ENCODE measurements at places on chromosomes 16 and 17.

DNA sequence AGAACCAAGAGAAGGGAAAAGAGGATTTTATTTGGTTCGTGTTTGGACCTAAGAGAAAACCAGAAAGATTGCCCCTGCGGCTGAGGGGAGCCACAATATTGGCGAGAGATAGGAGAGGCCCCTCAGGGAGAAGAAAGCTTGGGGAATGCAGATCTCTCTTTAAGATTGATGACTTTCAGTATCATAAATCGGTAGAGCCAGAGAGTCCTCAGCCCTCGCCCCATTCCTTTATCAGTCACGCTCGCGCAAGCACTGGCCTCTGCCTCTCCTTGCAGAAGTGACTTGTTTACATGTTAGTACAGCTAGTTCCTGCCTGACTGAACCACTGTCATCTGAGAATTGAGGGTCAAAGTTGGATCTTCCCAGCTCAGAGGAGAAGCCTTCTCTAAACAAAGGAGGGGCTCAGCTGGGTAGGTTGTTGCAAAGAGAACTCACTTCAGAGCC, 21.5 kb upstream of the KRT19 start:
- DNase-seq = peak; percentile 39

- peak; percentile 25 for DNase-seq
Observed at GRCh38 chr17:78412403-78412802, 34.0 kb downstream of the PGS1 start.

- DNase-seq = no peak
Observed at GRCh38 chr16:1768767-1769401, 2.5 kb downstream of the NME3 start.

DNA sequence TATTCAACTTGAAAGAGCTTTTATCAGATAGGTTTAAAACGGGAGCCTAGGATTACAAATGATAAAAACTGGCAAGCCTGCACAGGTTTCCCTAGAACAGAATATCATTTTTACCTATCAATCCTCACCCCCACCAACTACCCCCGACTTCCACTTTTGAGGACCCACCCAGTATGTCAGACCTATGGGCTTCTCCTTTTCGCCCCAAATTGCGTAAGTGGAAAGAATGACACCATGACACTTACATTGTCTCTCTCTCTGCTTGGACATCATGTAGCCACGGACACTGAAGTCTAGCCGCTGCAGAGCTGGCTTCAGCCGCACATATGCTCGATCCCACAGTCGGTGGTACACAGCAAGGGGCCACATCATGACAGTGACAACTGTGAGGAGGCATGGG, 7.4 kb upstream of the PSMC3IP start:
- no peak for DNase-seq

- DNase-seq = no peak
Observed at GRCh38 chr17:31431852-31432658, 40.6 kb downstream of the RAB11FIP4 start.

DNA sequence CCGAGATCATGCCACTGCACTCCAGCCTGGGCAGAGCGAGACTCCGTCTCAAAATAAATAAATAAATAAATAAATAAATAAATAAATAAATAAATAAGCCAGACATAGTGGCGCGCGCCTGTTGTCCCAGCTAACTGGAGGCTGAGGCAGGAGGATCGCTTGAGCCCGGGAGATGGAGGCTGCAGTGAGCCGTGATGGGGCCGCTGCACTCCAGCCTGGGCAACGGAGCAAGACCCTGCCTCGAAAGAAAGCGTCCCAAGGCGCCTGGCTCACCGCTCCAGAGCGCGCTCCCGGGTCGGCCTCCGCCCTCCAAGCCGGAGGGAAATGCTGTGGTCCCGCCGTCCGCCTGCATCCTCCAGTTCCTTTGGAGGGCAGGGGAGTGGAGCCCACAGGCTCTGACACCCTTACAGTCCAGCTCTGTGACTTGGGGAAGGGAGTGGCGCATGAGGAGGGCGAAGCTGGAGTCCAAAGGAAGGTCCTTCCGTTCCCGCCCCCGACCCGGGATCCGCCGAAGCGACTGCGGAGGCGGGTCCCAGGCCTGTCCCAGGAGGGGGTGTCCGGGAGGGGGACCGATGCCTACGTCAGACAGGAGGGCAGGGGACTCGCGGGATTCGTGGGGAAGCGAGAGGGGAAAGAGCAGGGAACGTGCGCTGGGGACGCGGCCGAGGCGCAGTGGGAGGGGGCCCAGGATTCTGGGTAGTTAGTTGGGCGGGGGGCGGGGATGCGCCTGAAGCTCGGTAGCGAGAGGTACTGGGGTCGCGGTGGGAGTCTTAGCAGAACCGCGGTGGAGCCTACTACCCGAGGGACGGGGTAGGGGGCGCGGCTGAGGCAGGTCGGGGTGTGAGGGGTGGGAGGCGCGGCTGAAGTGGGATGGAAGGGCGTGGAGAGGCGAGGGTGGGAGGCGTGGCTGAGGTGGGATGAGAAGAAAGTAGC, 8.4 kb upstream of the TRPV2 start:
- no peak for DNase-seq

- no peak for DNase-seq
Observed at GRCh38 chr17:78219396-78220150, 5.5 kb downstream of the BIRC5 start.

DNA sequence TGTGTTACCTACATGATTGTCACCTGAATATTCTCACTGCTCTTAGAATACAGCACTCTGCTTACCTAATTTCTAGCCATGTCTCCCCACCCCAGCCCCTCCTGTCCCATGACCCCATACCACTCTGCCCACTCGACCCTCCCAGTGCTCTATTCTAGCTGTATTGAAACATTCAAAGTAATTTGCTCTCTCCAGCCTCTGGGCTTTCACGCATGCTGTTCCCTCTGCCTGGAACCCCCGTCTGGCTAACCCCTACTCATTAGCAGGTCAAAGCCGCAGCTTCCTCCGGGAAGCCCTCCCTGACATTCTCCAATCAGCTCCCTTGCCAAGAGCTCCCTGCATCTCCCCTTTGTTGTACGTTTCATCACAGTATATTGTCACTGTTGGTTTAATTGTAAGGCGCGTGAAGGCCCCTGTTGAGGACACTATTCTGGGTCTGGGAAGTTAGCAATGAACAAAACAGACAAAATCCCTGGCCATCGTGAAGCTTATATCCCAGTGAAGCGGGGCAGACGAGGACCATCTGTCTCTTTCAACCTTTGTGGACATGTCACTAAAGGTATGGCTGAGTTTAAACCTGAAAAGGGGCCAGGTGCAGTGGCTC, 72.3 kb upstream of the LHX1 start:
- DNase-seq = no peak

DNA sequence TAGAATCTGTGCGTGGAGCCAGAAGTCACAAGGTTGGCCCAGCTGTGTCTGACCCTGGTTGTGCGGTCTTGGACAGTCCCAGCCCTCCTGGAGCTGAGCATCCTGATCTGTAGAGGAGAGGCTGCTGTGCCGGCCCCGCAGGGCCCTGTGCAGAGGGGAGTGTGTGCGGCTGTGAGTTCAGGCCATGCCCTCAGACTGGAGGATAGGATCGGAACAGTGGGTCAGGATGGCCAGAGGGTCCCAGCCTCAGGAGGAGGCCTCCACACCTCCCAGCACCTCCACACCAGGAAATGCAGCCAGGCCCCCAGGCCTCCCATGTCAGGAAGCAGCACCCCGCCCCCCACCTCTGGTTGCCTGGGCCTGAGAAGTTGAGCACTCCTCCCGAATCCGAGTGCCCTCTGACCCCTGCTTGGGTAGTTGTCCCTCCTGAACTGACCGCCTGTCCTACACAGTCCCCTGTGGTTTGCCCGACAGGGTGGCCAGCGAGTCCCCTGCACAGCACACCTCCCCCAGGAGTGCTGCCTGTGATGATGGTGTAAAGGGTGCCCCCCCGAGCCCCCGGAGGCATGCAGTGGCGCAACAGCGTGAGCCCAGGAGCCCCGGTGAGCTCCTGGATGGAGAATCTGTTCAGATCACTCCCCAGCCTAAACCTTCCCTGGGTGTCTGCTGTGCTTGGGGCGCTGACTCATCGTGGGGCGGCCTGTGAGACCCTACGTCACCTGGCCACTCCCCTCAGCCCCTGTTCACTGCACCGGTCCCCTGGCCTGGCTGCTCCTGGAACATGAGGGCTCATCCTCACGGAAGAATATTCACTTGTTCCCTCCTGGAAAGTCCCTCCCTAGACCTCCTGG, 285.2 kb downstream of the SEC14L1 start:
- peak; percentile 86 for DNase-seq

GRCh38 chr17:29111816-29112499, 68.2 kb downstream of the MYO18A start:
- peak; percentile 66 for DNase-seq

- DNase-seq = no peak
Observed at GRCh38 chr17:49696233-49696761, 11.5 kb downstream of the SLC35B1 start.

GRCh38 chr17:73304971-73305812, 6.6 kb downstream of the CDC42EP4 start:
- peak; percentile 85 for DNase-seq

Data from kidney tubule cell (primary cell).